ENCODE measurements at places on chromosomes 4 and X.

- DNase-seq = no peak
Observed at GRCh38 chr4:48483777-48484493, 792 bp downstream of the SLC10A4 start.

DNA sequence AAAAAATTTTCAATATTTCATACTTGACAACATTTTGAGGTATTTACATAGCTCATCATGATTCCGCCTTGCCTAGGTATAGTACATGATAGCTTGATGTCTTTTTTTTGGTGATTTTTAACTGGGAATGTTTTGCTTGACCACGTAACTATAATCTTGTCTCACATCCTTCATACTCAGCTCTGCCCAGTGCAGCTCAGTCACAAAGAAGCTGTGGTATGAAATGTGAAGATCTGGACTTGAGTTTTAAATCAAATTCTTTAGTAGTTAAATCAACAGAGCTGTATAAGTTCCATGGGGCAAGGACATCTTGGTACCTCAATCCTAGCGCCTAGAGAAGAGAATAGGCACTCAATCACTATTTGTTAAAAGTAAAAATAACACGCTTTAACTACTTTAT, 276.3 kb upstream of the DKK2 start:
- no peak for DNase-seq

DNA sequence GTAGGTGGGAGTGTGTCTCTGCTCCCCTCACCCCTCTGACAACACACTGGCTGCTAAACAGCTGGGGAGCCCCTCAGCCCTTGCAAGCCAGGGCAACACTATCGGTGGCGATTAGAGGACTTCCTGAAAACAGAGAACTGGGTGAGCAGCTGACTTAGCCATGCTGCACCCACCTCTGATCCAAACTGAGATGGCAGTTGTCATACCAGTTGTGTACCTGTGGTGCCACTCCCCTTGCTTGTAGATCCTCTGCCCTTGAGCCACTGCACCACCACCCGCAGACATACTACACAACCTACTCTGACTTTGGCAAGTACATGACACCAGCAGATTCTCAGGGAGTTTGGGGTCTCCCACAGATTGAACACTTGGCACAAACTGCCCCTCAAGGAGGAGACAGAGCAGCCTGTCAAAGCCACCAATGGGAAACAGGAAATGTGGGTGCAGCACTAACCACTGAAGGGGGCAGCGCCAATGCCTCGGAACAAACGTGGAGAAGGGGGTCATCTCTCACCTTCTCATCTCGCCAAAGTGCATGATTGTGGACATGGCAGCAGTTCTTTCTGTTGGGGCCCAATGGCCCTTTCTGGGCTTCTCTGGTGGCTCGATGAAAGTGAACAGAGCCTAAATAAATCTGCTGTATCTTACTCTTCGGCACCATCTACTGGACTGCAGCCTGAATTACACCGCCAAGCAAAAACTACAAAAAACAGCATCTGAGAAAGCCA, 119.8 kb downstream of the NEK1 start:
- peak; percentile 31 for DNase-seq

DNA sequence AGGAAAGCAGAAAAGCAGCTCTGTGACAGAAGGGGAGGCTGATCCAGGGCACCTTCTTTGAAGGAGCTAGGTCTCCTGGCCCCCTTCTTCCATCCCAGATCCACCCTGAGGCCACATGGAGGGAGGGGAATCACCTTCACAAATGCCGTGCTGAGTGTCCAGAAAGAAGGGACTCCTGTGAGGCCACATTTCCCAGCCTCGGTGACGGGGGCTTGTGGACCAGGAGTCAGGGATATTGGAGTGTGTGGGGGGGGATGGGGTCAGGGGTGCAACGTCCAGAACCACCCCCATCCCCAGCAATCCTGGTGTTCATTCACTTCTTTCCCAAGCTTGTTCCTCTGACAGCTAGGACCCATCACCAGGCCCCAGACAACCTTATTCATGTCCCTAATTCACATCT, 4.7 kb downstream of the TIMM17B start:
- no peak for DNase-seq

- no peak for DNase-seq
Observed at GRCh38 chr4:94828882-94829281, 71.1 kb downstream of the BMPR1B start.

GRCh38 chrX:151776181-151776731, 41.7 kb downstream of the CNGA2 start:
- DNase-seq = no peak

DNA sequence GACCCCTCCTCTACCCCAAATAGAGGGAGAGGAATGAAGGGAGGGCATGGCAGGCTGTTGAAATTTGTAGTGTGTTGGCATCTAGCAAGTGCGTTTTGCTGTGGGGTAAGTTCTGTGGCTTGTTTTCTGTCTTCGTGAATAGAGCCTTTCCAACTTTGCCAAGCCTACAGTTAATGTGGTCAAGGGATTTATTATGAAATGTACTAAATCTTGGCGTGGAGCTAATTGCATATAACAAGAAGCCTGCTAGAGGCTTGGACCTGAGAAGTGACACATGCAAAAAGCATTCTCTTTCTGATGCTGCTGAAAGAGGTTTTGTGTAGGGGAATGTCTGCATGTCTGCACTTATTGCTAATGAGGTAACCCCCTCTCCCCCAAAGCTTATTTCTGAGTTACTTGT, 132.2 kb downstream of the BMPR1B start:
- DNase-seq = no peak

DNA sequence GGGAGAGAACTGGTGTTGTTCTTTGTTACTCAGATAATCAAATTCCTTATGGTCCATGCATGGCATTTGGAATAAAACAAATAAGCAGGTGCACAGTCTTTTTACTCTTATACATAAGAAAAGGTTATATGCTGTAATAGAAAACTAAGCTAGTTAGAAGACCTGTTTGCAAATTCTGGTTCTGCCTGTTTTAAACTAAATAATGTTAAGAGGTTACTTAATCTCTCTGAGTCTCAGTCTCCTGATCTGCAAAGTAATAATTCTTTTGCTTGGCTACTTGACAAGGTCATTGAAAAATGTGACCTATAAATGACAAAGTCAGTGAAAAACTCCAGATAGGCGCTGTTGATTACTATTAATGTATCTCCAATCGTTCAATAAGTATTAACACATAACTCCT, 42.5 kb upstream of the ANXA3 start:
- no peak for DNase-seq

DNA sequence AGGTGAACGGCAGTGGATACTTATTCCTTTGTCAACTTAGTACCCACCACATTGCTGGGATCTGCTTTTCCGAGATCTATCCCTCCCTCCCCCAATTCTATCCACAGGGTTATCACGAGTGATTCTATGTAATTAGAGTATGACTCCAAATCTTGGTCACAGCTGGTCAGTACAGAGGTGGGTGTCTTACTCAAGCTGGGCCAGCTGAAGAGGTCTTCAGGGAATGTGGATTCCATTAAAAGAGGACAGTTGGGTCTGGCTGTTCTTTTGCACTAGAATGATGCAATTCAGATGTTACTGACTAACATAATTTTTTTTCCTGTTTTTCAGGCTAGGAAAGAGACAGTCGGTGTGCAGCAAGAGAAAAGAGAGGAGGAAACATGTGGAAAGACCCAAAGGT, 92.3 kb downstream of the HS3ST1 start:
- no peak for DNase-seq

DNA sequence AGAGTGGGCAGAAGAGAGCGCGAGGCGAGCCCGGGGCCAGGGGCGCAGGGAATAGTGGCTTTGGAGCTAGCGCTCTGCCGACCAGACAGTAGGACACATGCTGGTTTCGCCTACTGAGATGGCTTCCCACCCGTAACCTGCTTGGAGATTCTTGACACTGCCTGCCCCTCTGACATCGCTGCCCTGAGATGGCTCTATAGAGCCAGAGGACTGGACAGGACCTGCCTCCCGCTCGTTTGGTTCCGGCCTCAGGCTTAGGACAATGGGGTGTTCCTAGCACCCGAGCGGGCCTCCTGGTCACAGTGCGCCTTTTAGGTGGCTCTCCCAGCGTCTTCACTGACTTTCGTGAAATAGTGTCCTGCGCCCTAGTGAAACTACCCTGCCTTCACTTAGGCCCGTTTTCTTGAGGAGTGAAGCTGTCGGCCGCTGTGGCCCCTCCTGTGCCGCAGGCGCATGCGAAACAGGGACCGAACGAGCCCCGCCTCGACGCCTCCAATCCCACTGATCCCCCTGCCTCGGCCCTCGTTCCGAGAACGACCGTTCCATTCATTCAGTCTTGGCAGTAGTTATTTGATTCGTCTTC, 608 bp downstream of the TAF1 start:
- peak; percentile 4 for DNase-seq

- DNase-seq = no peak
Observed at GRCh38 chr4:28247805-28248204, 1387.2 kb downstream of the STIM2 start.

DNA sequence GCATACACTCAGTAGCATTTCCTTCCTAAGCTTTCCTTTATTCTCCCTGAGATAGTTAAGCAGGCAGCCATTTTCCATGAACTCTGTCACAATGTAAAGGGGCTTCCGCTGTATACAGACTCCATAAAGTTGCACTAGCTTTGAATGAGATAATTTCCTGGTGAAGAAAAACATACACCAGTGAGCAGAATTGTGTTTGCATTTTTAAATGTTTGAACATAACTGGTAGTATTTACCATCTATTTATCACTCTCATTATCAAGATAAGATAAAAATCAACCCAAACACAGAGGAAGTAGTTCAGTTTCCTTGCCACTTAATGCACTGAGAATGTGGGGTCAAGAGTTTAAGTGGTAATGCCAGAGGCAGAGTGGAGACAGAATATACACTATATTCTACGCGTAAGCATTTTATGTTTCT, 54.1 kb downstream of the TXK start:
- no peak for DNase-seq

DNA sequence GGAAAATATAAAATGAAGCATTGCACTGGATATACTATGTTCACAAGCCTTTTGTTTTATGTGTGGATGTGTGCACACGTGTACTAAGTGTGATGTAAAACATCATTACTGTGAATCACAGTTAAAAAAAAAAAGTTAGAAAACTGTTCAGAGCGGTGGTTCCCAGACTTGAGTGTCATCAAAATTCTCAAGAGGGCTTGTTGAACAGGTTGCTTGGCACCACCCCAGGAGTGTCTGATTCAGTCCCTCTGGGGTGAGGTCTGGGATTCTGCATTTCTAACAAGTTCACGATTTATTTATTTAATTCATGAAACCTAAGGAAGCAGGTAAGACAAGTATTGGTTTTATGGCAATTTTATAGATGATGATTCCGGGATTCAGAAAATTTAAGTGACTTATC, 1.8 kb downstream of the CENPU start:
- no peak for DNase-seq

DNA sequence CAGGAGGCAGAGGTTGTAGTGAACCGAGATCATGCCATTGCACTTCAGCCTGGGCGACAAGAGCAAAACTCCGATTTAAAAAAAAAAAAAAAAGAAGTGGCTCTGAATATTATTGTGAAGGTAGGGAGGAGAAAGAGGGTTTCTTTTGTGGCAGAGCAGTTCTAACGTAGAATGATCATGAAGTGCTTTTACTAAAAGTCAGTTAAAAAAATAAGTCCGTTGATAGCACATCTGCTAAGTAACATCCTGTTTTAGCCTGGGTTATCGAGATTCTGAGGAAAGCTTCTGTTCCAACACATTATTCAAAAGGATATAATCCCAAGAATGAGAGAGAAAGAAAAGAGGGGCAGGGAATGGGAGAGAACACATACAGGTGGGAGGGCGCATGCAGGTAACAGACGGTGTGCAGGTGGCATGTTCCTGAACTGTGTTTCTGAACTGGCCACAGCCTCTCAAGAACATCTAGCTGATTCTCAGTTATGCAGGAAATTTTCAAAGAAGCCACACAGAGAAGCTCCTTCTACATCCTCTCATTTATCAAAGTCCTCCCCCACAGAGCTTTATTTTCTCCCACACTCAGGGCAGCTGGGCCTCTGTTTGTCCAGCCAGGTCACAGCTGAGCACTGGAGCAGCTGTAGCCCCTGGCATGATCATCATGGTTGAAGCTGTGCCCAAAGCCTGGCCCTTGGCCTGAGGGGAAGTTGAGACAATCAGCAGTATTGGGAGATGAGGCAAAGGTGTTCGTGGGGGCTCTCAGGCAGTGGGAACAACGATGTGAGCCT, 342.3 kb downstream of the ZNF674 start:
- DNase-seq = no peak

DNA sequence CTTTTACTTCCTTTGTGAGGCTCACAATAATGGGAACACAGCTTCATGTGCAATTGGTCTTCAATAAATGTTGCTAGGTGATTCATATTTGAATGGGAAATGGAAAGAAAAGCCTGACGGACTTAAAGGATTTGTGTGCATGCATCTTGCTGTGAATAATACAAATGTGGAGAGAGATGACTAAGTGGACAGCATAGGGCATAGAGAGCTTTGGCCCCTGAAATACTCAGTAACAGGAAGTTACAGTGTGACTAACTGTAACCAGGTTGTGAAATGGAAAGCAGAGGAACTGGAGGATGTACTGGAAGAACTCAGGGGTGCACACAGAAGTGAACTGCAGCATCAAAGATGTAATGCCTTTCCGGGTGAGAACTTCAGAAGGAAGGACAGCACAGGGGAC, 206.7 kb downstream of the MGST2 start:
- DNase-seq = no peak

GRCh38 chr4:103482893-103483292, 236.9 kb downstream of the TACR3 start:
- no peak for DNase-seq

DNA sequence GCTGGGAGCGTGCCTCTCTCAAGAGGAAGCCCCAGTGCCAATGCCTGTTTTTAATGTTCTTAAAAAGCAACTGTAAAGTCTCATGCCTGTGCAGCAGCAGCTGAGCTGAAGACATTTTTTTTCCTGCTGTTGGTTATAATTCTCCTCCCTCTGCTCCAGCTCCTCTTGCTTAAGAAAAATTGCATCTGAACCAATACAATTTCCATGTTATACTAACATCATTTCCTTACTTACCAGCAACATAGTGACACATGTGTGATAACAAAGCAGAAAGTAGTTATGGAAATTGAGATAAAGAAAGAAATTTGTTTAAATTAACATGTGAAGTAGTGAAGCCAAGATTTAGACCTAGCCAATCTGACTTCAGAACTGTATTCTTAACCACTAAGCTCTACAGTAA, 101.4 kb downstream of the TBC1D19 start:
- no peak for DNase-seq

DNA sequence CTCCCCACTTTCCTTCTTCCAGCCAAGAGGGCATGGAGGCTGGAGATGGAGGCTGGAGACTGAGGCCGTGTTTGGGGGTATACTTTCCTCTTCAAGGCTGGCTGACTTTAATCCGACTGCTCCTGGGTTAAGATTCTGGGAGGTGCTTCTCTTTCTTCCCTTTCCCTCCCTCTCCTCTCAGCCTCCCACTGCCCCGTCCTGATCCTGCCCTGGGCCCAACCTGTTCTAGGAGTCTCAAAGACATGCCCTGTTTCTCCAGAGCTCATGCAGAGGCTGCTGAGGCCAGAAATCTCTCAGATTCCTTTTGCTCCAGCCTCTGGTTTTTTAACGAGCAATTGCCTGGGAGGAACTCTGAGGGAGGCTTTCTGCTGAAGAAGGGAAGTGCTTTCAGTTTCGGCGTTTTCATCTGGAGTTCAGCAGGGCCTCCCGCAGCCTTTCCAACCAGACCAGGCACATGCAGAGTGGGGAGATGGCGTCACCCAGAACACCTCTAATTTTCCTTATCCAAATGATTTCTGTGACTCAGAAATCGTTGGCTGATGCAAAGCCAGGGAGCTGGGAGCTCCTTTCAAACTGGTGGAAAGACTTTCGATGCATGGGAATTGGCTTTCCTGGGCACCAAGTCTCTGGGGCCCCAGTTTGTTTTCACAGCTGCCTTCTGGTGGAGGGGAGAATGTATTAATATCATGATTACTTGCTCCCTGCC, 34.5 kb upstream of the FAM9C start:
- no peak for DNase-seq
